Placental pericyte (primary cell): ENCODE measurements at places on chromosomes 1 and 21. TPM values are rescaled to one million over a fixed set of nuclear protein-coding genes. Genes with fewer than 3 reads are reported as not detected.

SHE gene
- under 0.01 TPM in 1 of 2 replicates, not detected in the other for total RNA-seq

C8B gene
- not detected in 2 replicates for total RNA-seq

HPDL gene
- total RNA-seq: 0.86 TPM in 1 of 2 replicates, not detected in the other

BCL2L15 gene
- total RNA-seq: under 0.01 and 0.14 TPM in 2 replicates

MAGOH gene
- 27.1 and 31.1 TPM in 2 replicates for total RNA-seq

MAP3K21 gene
- 1.1 and 1.5 TPM in 2 replicates for total RNA-seq

SPRR5 gene
- total RNA-seq: not detected in 2 replicates

RGS16 gene
- total RNA-seq: 0.14 and 2.4 TPM in 2 replicates

OPRD1 gene
- total RNA-seq: not detected in 2 replicates

A3GALT2 gene
- total RNA-seq: 0.29 TPM in 1 of 2 replicates, not detected in the other

S100A8 gene
- total RNA-seq: not detected in 2 replicates
